Central memory CD8-positive, alpha-beta T cell (primary cell): ENCODE measurements at places on chromosomes 1 and 21.

DNA sequence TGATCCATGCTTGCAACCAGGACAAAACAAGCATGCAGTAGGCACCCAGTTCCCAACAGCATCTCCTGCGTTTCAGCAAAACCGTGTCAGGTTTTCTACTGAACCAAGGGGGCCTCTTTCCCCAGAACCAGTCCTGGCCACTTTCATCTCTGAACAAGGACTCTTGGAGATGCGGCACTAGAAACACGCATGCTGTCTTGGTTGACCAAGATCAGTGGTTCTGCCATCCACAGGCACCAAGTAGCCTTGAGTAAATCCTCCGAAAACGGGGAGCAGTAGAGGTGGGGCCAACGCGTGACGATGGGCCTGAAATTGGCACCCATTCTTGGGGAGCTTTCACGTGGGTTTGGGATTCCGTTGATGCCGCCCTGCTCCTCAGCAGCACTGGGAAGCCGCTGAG is 62.5 kb upstream of the AJAP1 start:
- no peak for DNase-seq

- DNase-seq: no peak
Observed at GRCh38 chr1:90507173-90507572, 209.9 kb downstream of the BARHL2 start.

GRCh38 chr21:14384453-14384852 is 1.5 kb upstream of the HSPA13 start:
- DNase-seq: no peak

- DNase-seq: no peak
Observed at GRCh38 chr1:8889925-8890785, 11.7 kb upstream of the ENO1 start.

DNA sequence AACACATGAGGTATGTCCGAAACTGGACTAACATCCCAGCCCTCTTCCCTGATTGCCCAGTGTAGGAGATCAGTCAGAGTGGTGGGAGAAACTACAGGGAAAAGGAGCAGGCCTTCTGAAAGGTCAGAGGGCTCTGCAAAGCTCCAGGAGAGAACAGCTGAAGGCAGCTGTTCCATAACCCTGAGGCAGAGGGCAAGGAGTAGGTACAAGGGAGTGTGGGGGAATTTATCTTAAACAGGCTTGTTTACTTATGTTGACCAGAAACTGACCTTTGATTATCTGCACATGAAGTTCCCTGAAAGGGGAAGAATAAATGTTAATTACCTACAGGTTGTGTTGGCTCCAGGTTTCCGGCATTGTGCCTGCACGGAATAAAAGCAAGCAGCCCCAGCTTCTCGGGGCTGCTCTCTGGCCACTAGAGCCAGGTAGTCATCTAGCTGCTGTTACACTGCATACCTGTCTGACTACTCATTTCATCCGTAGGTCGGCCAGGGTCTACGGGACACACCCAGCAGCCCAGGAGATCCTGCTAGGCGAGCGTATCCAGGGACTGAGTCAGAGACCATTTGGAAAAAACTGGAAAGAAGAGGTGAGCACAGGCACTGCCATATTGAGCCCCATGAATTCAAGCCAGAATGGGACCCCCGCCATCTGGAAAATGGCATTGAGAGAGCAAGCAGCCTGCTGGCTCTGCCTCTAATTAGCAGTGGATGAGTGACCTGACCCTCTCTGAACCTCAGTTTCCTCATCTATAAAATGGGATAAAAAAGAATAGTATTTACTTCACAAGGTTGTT is 14.9 kb upstream of the PAQR7 start:
- no peak for DNase-seq

GRCh38 chr1:27536010-27536757 is 46.2 kb upstream of the WASF2 start:
- no peak for DNase-seq

GRCh38 chr1:206961668-206962067 is 8.6 kb downstream of the FCAMR start:
- no peak for DNase-seq

DNA sequence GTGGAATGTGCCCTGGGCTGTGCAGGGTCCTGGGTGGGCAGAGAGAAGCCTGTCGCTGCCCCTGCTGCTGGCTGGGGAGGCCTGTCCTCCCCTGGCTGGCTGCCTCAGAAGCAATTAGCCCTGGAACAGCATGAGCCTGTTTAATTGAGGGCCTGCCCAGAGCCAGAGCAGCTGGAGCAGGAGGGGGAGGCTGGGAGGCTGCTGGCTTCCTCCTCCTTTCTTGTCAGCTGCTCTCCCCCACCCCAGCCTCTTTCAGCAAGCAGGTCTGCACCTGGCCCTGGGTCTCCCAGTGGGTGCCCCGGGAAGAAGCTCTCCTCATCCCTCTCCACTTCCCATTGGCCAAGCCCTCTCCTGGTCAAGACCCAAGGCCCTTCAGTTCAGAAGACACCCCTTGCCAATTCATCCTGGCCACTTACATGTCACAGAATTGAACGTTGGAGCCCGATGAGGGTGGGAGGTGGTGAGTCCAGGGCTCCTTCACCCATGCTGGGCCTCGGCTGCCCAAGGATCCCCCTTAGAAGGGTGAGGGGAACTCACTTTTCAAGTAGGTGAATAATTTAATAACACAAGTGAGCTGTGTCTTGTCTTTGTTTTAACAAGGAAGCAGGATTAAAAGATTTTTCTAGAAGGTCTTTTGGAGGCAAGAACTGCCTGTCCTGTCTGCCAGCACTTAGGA is 13.2 kb downstream of the AMPD2 start:
- peak; percentile 7 for DNase-seq

- no peak for DNase-seq
Observed at GRCh38 chr1:34162852-34163766, 1.9 kb downstream of the CSMD2 start.

GRCh38 chr1:206469933-206470691 is at the start of gene IKBKE:
Gene IKBKE, plus strand, starts transcription at chr1:206470476. Its CDS starts 2,752 bp downstream, at chr1:206473228.
- no peak for DNase-seq

GRCh38 chr1:193680247-193680923 is 494.0 kb upstream of the B3GALT2 start:
- no peak for DNase-seq
